ENCODE measurements at places on chromosomes 11 and 22.

DNA sequence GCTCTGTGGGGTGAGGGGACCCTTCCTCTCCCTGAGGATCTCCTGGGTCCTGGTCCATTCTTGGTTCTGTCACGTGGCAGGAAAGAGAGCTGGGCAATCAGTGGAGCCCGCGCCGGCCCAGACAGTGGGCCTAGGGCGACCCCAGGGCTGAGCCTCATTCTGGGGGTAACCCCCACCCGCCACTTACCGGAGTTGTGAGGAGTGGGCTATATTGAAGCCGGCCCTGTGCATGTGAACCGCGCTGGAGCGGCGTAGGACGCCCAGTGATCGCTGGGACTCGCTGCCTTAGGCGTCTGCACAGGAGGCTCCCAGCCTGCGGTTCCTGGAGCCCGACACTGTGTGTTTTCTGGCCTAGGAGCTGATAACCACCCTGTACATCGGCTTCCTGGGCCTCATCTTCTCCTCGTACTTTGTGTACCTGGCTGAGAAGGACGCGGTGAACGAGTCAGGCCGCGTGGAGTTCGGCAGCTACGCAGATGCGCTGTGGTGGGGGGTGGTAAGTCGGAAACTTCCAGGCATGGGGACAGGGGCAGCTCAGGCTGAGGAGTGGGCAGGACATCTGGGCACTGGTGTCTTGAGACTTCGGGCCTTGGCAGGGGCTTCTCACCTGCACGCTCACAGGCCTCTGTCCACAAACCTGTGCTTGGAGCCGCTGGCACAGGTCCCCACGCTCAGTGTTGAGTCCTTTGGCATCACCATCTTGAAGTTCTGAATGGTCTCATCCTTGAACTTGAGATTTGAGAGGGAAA is 127.1 kb downstream of the KCNQ1OT1 start:
- DNase-seq, result no peak

- no peak for DNase-seq
These were observed 77.6 kb upstream of the RTL6 start for GRCh38 chr22:44575381-44576268.

GRCh38 chr11:12008790-12009616 is 577 bp upstream of the DKK3 start:
- DNase-seq, result peak; percentile 88

DNA sequence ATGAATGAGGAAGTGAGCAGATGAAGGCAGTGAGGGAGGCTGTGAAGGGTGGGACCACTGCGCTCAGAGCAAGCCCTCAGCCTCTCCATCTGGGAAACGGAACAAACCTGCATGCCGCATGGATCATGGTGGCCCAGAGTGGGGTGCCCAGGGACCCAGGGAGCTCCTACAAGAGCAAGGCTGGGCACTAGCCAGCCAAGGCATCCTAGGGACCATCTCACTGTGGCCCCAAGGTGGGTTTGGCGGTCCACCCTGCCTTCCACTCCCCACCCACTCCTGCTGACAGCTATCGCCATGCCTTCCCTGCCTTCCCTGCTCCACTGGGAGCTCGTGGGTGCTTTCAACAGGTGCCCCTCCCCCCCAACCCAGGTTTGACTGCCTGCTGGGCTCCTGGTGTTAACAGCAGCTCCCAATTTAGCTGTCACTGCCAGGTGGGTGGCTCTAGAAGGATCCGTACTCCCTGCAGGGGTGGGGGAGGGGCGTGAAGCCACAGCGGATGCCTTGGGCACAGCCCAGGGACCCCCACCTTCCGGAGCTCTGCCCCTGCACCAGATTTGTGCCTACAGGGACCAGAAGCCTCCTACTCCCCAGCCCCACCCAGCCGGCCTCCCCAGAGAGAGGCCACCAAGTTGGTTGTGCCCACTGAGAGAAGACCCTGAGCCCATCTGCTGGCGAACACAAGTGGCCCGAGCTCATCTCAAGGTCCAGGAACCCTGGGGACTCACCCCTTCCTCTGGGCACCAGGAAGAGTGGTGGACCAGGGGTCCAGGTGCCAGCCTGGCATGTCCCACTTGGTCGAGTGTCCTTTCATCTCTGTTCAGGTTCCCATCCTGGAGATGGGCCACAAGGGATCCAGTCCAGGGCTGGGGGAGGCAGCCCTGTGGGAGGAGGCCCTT is 29.7 kb upstream of the PRODH start:
- DNase-seq, result no peak

- DNase-seq, result no peak
These were observed 14.5 kb downstream of the NARS2 start for GRCh38 chr11:78560153-78560552.

DNA sequence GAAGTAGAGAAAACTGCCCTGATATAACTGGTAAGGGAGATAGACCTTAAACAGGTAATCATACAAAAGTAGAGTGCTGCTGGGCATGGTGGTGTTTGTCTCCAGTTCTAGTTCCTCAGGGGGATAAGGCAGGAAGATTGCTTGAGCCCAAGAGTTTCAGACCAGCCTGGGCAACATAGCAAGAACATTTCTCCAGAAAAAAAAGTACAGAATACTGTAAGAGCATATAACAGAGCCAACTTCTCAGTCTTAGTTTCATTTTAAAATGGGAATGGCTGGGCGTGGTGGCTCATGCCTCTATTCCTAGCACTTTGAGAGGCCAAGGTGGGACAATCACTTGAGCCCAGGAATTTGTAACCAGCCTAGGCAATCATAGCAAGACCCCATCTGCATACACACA is 4.5 kb upstream of the RHOG start:
- DNase-seq, result no peak

Data from GM23338 (cell line).